Naive B cell (primary cell): ENCODE measurements at places on chromosomes 7 and 10.

DNA sequence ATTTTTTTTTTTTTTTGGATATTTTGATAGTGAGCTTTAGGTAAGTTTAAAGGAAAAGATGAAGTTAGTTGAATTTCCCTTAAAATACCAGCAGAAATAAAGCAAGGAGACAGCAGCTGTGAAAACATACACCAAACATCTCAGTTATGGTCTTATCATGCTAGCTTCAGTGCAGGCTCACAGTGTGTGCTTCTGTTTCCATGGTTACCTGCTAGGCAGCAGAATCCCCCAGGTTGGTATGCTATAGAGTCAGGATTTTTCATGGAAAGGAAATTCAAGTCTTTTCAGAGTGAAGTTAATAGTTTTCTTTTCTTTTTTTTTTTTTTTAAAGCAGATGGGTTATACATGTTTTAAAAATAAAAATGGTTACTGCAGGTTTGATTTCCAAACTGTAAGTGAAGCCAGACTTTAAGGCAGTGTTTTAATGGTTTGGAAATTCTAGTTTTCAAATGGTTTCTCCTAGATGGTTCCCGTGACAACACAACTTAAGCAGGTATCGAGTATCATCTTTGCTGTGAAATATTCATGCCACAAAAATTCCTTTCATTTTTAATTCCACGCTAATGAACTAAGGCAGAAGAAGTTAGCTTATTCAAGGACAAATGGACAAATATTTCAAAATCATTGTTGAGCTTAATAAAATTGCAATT lies 230.9 kb downstream of the BICC1 start:
- no peak overlapping the region for H3K4me3 ChIP-seq
- no peaks in the 10 kb centered on the region for H3K36me3 ChIP-seq
- H3K27ac ChIP-seq: no peak overlapping the region
- H3K27me3 ChIP-seq: no peaks in the 10 kb centered on the region
- DNase-seq: no peak

GRCh38 chr10:132097609-132098377 lies 32.0 kb downstream of the JAKMIP3 start:
- H3K27ac ChIP-seq: no peak overlapping the region
- H3K36me3 ChIP-seq: no peaks in the 10 kb centered on the region
- DNase-seq: no peak
- H3K4me3 ChIP-seq: no peak overlapping the region

DNA sequence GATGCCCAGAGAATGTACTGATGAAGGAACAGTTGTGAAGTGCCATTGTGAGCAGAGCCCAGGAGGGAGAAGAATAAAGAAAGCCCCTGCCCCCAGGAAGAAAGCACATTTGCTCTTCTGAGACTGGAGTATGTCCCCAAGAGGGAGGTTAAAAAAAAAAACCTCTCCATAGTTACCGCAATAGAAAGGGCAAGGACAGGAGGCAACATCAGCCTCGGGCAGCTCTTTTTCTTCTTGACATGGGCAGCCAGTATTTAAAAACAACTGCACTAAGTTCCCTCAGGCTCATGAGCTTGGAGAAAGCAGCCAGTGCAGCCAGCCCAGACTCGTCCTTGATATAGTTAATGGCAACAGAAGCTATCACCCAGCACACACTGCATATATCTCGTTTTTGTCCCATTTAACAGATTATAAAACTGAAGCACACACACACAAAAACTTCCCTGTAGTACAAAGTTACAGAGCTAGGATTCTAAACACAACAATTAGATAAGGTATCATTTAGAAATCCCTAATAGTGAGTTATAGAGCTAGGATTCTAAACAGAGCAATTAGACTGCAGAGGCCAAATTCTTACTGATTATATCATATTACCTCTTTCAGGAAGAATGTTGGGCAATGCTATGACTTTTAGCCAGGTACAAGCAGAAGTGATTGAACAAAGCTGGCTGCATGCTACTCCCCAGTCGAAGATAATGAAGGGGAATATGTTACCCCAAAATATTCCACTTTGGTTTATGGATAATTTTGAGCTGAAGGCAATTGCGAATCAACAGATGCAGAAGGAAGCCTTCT lies 823.5 kb downstream of the GRID1 start:
- no peak for DNase-seq
- peak overlapping the region; percentile 32 for H3K4me3 ChIP-seq
- no peak overlapping the region for H3K27ac ChIP-seq
- no peaks in the 10 kb centered on the region for H3K4me1 ChIP-seq

GRCh38 chr10:58518775-58519174 lies 6.1 kb downstream of the BICC1 start:
- H3K27ac ChIP-seq: no peak overlapping the region
- no peaks in the 10 kb centered on the region for H3K36me3 ChIP-seq
- no peak overlapping the region for H3K4me3 ChIP-seq
- H3K27me3 ChIP-seq: peaks cover 35% of the 10 kb centered on the region
